ENCODE measurements at places on chromosomes 13 and 19.
A peak's percentile ranks its signal among the peaks of the same experiment; 100 is the strongest.

- H3K4me3 ChIP-seq = no peak overlapping the region
- H3K36me3 ChIP-seq = peaks cover 1% of the 10 kb centered on the region
- peaks cover 8% of the 10 kb centered on the region for H3K4me1 ChIP-seq
- no peak overlapping the region for H3K27ac ChIP-seq
These were observed 16.0 kb upstream of the ZDHHC20 start for GRCh38 chr13:21475115-21475514.

- H3K36me3 ChIP-seq = peaks cover 14% of the 10 kb centered on the region
- no peak overlapping the region for H3K4me3 ChIP-seq
- H3K27me3 ChIP-seq = no peaks in the 10 kb centered on the region
- no peak for DNase-seq
- H3K27ac ChIP-seq = no peak overlapping the region
These were observed 79.1 kb downstream of the DNAJC3 start for GRCh38 chr13:95756072-95756471.

DNA sequence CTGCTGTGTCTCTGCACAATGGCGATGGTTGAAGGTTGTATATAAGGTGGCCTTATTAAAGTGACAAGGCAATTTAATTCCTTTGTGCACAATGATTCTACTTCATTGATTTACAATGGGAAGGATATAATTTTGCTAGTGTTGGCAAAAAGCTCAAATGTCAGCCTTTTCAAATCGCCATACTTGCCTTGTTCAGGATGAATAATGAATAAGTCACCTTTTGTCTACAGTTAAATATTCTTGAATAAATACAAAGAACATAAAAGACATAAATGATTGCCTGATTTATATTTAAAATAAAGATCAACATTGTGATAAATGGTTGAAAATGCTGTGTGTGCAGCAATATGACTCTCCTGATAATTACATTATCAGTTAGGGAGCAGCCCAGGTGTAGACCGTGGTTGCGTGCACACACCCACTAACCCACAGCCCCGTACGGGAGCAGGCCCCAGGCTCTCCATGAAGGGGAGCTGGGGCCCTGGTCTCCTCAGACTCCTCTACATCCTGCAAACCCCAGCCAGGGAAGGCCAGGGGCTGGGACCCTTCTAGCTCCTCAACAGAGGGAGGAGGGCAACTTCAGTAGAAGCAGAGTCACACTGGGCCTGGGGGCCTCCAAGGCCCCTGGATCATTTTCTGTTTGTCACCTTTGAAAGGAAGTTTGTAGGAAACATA, 64.9 kb downstream of the TEX29 start:
- H3K36me3 ChIP-seq = no peaks in the 10 kb centered on the region
- no peaks in the 10 kb centered on the region for H3K27me3 ChIP-seq
- no peak for DNase-seq
- H3K27ac ChIP-seq = no peak overlapping the region
- H3K4me3 ChIP-seq = no peak overlapping the region

GRCh38 chr19:3459089-3459881, 21.0 kb downstream of the SMIM24 start:
- peaks cover 2% of the 10 kb centered on the region for H3K36me3 ChIP-seq
- H3K4me3 ChIP-seq = no peak overlapping the region
- no peaks in the 10 kb centered on the region for H3K4me1 ChIP-seq
- H3K27ac ChIP-seq = no peak overlapping the region
- H3K27me3 ChIP-seq = no peaks in the 10 kb centered on the region

DNA sequence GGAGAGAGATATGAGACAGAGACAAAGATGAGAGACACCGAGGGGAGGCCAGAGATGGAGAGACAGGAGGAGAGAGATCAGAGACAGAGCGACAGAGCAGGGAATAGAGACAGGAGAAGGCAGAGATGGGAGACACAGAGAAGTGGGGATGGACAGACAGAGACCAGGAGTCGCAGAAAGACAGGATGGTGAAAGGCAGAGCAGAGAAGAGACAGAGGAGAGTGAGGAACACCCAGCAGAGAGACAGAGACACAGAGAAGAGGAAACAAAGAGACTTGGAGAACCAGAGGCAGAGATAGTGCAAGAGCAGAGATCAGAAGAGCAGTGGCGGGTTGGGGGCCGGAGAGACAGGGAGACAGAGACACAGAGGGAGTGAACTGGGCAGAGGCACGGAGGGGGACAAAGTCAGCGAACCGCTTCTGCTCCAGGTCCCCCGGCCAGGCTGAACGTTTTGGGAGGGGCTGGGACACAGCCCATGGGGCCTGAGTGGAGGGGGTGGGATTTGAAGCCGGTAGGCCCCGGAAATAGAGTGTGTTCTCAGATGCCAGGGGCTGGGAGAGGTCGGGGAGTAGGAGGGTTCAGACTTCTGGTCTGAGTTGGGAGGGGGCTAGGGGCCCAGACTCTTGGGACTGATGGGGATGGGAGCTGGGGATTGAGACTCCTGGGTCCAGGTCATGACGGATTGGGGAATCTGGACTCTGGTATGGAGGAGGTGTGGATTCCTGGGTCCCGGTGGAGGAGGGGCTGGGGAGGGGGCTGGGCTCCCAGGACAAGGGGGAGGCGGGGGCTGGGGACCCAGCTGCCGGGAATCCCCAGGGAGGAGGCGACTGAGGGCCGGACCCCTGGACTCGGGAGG, 654 bp downstream of the ZNF579 start:
- DNase-seq = no peak
- H3K4me3 ChIP-seq = peak overlapping the region; percentile 76

- no peak for DNase-seq
- no peak overlapping the region for H3K4me3 ChIP-seq
- peaks cover 2% of the 10 kb centered on the region for H3K4me1 ChIP-seq
- H3K27ac ChIP-seq = no peak overlapping the region
- no peaks in the 10 kb centered on the region for H3K36me3 ChIP-seq
These were observed 20.1 kb downstream of the NOTCH3 start for GRCh38 chr19:15180451-15181390.

- H3K36me3 ChIP-seq = no peaks in the 10 kb centered on the region
- no peak overlapping the region for H3K4me3 ChIP-seq
- no peaks in the 10 kb centered on the region for H3K27me3 ChIP-seq
These were observed 515.8 kb downstream of the SLITRK6 start for GRCh38 chr13:85283408-85283807.

- H3K27me3 ChIP-seq = no peaks in the 10 kb centered on the region
- no peak overlapping the region for H3K27ac ChIP-seq
- H3K36me3 ChIP-seq = peaks cover 9% of the 10 kb centered on the region
These were observed 31.7 kb upstream of the USP29 start for GRCh38 chr19:57088133-57088532.

DNA sequence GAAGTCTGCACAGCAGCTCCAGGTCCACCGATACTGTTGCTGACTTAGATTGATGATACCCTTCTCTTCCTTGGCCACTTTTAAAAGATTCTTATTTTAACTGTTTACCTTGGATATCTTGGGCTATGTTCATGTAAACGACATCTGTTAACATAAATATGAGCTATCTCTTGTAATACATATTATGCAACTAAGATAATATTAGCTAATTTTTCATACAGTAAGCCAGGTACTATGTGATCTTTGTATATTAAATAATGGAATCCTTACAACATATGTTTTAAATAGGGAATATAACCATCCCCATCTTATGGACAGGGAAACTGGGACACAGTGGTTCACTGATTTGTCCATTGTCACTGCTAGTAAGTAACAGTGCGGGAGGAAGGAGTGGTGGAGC, 37.9 kb downstream of the TNFRSF19 start:
- DNase-seq = no peak
- H3K27ac ChIP-seq = no peak overlapping the region

DNA sequence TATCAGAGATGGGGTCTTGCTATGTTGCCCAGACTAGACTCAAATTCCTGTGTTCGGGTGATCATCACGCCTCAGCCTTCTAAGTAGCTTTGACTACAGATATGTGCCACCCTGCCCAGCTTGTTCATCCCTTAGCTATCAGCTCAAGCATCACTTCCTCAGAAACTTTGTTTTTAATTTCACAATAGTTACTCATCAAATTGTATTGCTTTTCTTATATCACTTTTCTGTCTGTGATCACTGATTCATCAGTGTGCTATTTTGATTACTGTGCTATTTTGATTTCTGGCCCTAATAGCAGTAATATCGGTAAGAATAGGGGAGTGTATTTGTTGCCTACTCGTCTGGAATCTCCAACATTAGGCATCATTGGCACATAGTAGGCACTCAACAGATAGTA, 878.6 kb upstream of the PCDH20 start:
- H3K4me1 ChIP-seq = no peaks in the 10 kb centered on the region
- H3K36me3 ChIP-seq = no peaks in the 10 kb centered on the region
- H3K27me3 ChIP-seq = no peaks in the 10 kb centered on the region
- H3K4me3 ChIP-seq = no peak overlapping the region
- H3K27ac ChIP-seq = no peak overlapping the region
- no peak for DNase-seq

DNA sequence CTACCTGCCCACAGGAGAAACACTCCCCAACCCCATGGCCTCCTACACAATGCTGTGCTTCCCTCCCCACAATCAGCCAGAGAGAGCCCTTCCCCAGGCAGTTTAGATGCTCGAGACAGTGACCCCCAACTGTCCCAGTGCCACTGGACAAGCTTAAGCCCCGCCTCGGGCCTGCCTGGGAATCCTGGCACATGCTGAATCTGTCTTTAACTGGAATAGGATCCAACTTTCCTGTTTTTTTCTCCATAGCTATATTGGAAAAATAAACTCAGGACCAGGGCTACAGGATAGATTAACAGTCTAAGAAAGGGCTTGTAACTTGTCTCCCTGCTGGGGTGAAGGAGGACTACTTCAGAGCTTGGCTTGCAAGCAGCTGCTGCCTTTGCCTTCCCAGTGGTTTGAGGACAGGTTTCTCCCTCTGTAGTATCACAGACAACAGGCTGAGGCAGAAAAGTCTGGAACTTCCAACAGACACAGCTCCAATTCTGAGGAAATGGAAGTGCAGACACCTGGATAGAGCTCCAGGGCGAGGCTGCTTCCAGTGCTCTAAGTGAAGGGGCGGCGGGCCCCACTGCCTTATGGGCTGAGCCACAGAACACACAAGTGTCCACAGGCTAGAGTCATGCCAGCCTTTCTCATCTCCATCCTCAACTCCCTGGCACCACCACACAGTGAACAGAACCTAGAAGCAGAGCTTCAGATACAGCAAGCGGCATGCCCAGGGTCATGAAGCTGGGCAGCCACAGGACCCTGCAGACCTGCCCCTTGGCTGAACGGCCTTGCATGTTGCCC, 228.3 kb downstream of the TUBA3C start:
- H3K4me3 ChIP-seq = no peak overlapping the region
- H3K27me3 ChIP-seq = peaks cover 2% of the 10 kb centered on the region
- DNase-seq = no peak

DNA sequence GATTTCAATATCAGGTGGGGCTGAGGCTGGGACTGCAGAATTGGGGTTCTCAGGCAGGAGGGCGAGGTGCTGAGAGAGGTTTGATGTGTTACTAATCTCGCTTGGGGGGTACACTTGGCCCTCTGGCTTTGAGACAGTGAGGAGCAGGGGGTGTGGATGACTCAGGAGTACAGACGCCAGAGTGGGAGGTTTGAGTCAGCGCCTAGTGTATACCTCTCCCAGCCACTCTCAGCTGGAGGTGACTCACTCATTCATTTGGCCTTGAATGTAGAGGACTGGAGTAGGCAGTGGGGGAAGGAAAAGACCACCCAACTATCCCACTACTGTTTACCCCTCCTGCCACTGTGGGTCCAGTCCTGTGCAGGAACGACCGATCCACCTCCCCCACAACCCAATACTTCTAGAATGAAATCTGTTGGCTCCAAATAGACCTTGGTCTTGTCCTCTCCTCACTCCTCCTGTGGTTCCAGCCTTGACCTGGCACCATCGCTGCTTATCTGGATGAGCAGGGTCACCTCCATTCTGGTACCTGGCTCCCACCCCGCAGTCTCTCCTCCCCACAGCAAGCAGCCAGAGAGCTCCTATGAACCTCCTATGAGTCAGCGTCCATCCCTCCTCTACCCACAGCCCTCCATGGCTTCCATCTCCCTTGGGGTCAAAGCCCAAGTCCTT, 20.1 kb upstream of the ZNRF4 start:
- H3K4me3 ChIP-seq = no peak overlapping the region
- H3K36me3 ChIP-seq = no peaks in the 10 kb centered on the region
- peak; percentile 47 for DNase-seq
- H3K27ac ChIP-seq = no peak overlapping the region

Data from activated naive CD4-positive, alpha-beta T cell treated with anti-CD3 and anti-CD28 coated beads for 36 hours (primary cell).